ENCODE measurements at places on chromosomes 4 and X. TPM values are rescaled to one million over a fixed set of nuclear protein-coding genes. Genes with fewer than 3 reads are reported as not detected.

DNA sequence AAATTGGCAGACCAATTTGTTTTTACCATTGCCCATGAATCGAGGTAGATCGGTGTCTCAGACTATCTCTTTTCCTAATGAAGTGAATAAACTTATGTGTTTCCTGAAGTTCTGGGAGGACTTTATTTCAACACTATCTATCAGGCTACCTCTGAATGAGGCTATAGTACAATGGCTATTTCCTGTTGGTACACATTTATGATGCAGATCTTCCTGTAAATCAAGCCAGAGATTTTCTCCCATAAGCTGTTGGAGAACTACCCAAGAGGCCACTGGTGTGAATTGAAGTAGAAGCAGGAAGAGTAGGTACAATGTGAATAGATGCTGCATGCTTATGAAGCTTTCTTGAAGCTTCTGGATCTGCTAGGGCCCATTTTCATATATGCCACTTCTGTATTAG is 16.0 kb downstream of the TXK start:
- H3K27me3 ChIP-seq: no peaks in the 10 kb centered on the region
- H3K36me3 ChIP-seq: no peaks in the 10 kb centered on the region
- H3K4me1 ChIP-seq: no peaks in the 10 kb centered on the region
- H3K27ac ChIP-seq: no peak overlapping the region
- DNase-seq: no peak

DNA sequence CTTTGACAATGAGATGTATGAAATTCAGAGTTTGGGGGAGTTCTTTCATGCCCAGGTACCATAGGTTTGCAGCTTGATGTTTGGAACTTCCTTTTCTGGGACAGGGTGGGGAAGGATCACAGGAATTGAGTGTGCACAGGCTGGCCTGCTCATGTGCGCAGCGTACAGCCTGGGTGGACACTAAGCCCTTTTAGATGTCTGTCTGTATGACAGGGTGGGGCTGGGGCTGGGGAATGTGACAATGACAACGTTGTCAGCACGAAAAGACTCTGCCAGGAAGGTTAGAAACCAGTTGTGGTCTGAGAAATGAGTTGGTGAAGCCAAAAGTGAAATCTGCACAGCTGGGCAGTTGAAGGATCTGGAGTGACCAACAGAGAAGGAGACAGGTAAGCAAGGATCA is 47.4 kb downstream of the WWC2 start:
- no peak overlapping the region for H3K4me3 ChIP-seq
- no peak overlapping the region for H3K27ac ChIP-seq
- H3K4me1 ChIP-seq: peaks cover 17% of the 10 kb centered on the region
- H3K27me3 ChIP-seq: no peaks in the 10 kb centered on the region
- DNase-seq: no peak
- no peaks in the 10 kb centered on the region for H3K36me3 ChIP-seq

Gene STATH
- total RNA-seq: not detected

Gene ASB5
- not detected for total RNA-seq

DNA sequence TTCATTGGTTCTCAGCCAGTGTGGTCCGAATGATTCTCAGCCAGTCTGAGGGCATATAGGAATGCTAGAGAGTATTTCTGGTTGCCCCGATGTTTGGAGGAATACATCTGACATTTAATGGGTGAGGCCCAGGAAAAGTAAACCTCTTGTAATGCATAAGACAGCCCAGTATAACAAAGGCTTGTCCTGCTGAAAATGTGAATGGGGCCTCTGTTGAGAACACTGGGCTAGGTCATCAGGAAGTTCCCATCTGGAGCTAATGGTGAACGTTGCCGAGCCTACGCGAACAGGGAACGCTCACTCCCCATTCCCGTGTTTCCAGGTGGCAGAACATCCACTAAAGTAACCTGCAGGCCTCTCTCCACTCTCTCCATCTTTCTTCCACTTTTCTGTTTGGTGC is 132.0 kb upstream of the CLNK start:
- no peak overlapping the region for H3K27ac ChIP-seq
- H3K27me3 ChIP-seq: no peaks in the 10 kb centered on the region
- H3K4me3 ChIP-seq: no peak overlapping the region
- H3K36me3 ChIP-seq: no peaks in the 10 kb centered on the region
- DNase-seq: no peak

DNA sequence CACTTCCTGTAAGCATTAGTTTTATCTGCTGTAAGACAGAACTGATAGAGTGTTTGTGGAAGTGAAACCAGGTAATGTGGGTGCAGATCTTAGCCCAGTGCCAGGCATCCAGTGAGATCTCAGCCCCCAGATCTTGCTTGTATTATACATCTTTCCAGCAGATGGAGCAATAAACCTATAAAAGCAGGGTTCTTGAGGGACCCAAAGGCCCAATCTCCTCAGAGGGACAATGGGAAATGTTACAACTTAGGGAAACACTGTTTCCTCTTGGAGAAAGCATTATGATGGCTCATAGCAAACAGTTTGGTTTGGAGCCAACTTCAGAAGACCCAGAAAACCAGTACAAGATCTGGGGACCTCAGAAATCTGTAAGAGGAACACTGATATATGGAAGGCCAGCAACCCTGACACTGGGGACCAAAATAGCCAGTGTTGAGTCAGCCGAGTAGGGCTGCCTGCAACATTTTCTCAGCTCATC is 206.3 kb downstream of the SLC7A11 start:
- no peaks in the 10 kb centered on the region for H3K4me1 ChIP-seq
- no peaks in the 10 kb centered on the region for H3K27me3 ChIP-seq

Gene CC2D2A
- total RNA-seq: 3.1 TPM

- no peaks in the 10 kb centered on the region for H3K4me1 ChIP-seq
- no peak for DNase-seq
- no peak overlapping the region for H3K4me3 ChIP-seq
- no peak overlapping the region for H3K27ac ChIP-seq
- no peaks in the 10 kb centered on the region for H3K36me3 ChIP-seq
Measured at GRCh38 chr4:67776746-67777145, 22.6 kb upstream of the GNRHR start.

Gene NIPAL1
- total RNA-seq: 3.9 TPM

GRCh38 chrX:153662266-153662665 is 11.3 kb downstream of the PNCK start:
- DNase-seq: peak; percentile 68
- peaks cover 41% of the 10 kb centered on the region for H3K27me3 ChIP-seq
- no peak overlapping the region for H3K27ac ChIP-seq
- H3K36me3 ChIP-seq: no peaks in the 10 kb centered on the region

- no peak overlapping the region for H3K27ac ChIP-seq
- no peak for DNase-seq
- no peaks in the 10 kb centered on the region for H3K4me1 ChIP-seq
- H3K4me3 ChIP-seq: no peak overlapping the region
Measured at GRCh38 chr4:71275570-71275969, 63.2 kb upstream of the SLC4A4 start.

DNA sequence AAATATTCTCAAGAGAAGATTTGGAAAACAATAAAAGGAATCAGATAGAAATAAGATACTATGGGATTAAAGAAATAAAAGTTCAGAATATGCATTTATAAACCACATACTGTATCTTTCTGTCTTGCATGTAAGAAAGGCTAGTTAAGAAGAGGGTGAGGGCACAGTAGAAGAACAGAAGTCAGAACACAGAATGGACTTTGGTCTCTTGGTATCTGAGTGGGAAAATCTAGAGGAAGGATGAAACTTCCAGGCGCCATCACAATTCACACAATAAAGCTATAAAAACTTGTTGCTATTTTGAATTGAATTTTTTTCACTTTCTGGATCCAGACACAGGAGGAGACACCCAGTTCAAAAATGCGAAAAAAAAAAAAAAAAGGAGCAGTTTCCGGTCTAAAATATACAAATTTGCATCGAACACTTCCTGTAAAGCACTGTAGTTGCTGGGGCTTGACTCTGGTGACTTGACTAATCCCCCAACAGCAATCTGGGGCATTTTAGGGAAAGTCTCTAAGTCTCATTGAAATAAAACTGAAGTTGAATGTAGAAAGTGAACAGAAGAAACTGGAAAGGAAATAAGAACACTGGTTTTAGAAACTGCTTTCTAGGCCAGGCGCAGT is 8.1 kb upstream of the NAAA start:
- H3K4me1 ChIP-seq: no peaks in the 10 kb centered on the region
- H3K27me3 ChIP-seq: no peaks in the 10 kb centered on the region
- no peak for DNase-seq
- H3K36me3 ChIP-seq: no peaks in the 10 kb centered on the region
- H3K4me3 ChIP-seq: no peak overlapping the region

GRCh38 chrX:65574356-65574755 is 39.8 kb upstream of the LAS1L start:
- no peak for DNase-seq
- no peak overlapping the region for H3K27ac ChIP-seq
- H3K4me1 ChIP-seq: no peaks in the 10 kb centered on the region
- no peaks in the 10 kb centered on the region for H3K27me3 ChIP-seq

DNA sequence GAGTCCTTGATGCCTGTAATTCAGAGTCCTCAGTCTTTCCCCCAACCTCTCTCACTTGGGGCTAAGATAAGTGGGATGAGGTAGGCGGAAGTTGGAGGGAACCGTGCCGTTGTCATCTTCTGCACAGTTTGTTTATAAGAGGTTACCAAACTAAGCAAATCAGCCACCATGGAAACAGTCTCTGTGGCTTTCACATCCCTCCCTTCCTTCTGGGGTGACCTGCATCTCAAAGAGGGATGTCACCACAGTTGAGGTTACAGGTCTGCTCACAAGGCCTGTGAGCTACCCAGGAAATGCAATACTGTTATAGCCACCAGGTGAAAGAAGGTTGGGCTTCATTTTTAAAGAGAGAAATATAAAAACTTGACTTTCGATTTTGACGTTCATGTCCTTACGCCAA is 26.3 kb downstream of the RTL5 start:
- H3K27ac ChIP-seq: no peak overlapping the region
- H3K4me1 ChIP-seq: no peaks in the 10 kb centered on the region
- no peaks in the 10 kb centered on the region for H3K27me3 ChIP-seq
- no peaks in the 10 kb centered on the region for H3K36me3 ChIP-seq

Gene TTC29
- total RNA-seq: not detected

DNA sequence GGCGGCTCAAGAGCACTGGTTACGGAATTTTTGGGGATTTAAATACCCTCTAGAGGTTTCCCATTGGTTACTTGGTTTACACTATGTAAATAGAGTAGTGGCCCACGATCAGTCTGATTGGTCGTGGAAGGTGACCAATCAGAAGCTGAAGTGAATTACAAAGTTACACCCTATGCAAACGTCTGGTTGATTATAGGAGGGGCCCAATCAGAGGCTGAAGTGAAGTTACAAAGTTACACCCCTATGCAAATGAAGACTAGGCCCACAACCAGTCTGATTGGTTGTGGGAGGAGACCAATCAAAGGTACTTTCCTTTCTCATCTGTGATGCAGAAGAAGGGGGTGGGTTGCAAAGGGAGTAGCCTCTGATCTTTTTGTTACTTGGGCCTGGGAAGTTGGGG is 45.1 kb upstream of the HSD17B10 start:
- H3K36me3 ChIP-seq: no peaks in the 10 kb centered on the region
- DNase-seq: no peak
- H3K27ac ChIP-seq: no peak overlapping the region
- H3K4me1 ChIP-seq: no peaks in the 10 kb centered on the region

- H3K27me3 ChIP-seq: no peaks in the 10 kb centered on the region
- no peak overlapping the region for H3K4me3 ChIP-seq
- no peaks in the 10 kb centered on the region for H3K4me1 ChIP-seq
- no peak for DNase-seq
- no peak overlapping the region for H3K27ac ChIP-seq
Measured at GRCh38 chr4:95478679-95479078, 70.1 kb downstream of the UNC5C start.

GRCh38 chr4:2804973-2805501 is 12.2 kb downstream of the SH3BP2 start:
- peaks cover 47% of the 10 kb centered on the region for H3K4me1 ChIP-seq
- H3K4me3 ChIP-seq: no peak overlapping the region
- DNase-seq: no peak
- no peaks in the 10 kb centered on the region for H3K36me3 ChIP-seq

DNA sequence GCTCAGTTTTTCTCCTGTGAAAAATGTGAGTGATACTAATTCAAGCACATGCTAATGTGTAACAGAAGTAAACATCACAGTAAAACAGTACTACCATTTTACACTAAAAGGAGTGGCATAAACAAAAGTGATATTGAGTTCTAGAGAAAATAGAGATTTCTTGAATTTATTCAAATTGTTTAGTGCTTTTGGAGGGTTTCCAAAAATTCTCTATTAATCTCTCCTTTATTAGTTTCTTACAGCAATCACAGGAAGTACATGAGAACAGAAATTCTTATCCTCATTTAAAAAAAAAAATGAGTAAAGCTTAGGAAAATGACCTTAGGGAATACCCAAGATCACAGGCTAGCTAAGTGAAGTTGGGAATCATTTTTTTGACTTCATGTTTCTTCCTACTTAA is 459.7 kb upstream of the GALNTL6 start:
- H3K27ac ChIP-seq: no peak overlapping the region
- DNase-seq: no peak
- H3K36me3 ChIP-seq: no peaks in the 10 kb centered on the region
- H3K27me3 ChIP-seq: no peaks in the 10 kb centered on the region

DNA sequence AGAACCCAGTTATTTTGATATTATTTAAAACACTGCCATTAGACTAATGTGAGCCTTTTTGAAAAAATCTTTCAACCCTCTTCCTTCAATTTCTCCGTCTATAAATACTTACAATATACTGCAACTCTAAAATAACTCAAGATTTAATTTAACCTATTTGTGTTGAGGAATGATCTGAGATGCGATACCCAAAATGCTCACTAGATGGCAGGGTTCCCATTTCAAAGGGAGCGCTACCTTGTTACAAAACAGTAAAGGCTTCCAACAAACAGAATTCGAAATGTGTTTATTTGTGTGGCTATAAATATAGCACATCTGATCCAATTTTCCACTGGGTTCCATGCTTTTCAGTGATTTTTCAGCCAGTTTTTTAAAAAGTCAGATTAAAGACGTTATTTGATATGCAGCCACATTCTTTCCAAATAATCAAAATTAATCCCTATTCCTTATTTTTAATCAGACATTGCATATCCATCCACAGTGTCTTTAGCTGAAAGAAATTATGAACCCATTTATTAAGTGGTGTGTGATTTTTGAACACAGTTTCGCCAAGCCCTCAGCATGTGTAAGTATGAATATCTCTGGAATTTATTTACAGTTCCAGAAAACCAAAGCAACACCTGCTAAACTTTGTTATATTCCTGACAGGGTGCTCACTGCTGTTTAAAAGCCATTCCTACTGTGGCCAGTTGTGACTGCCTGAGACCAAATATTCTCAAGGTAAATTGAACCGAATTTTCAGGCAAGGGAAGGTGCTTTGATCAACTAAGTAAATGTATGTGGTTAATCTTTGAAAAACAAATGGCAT is 668.0 kb upstream of the LCORL start:
- H3K4me3 ChIP-seq: no peak overlapping the region
- no peaks in the 10 kb centered on the region for H3K4me1 ChIP-seq
- no peak overlapping the region for H3K27ac ChIP-seq
- no peaks in the 10 kb centered on the region for H3K36me3 ChIP-seq
- no peak for DNase-seq

Gene FDCSP
- total RNA-seq: not detected
